Frontal cortex (tissue), 4 donors: ENCODE measurements at places on chromosomes 6 and 20. TPM values are rescaled to one million over a fixed set of nuclear protein-coding genes. Genes with fewer than 3 reads are reported as not detected.

The HS3ST5 gene
- total RNA-seq = 13.9 TPM

The VSTM2L gene
- total RNA-seq = 201 TPM

The PRRT1 gene
- total RNA-seq = 0.41 TPM

The COL9A3 gene
- 10.2 TPM for total RNA-seq

The FAXC gene
- total RNA-seq = 41.6 TPM
